Activated naive CD4-positive, alpha-beta T cell treated with anti-CD3 and anti-CD28 coated beads, Interleukin-2, amount 50 U/mL, for 72 hours (primary cell): ENCODE measurements at places on chromosomes 3 and 15. TPM values are rescaled to one million over a fixed set of nuclear protein-coding genes. Genes with fewer than 3 reads are reported as not detected.

GRCh38 chr3:11297126-11297525, 24.9 kb downstream of the ATG7 start:
- DNase-seq: no peak

The BBS4 gene
- total RNA-seq: 27.6 TPM

The IMPG2 gene
- total RNA-seq: 0.09 TPM

The GOLGA6L4 gene
- total RNA-seq: 0.80 TPM

The ZMAT3 gene
- 11.1 TPM for total RNA-seq

DNA sequence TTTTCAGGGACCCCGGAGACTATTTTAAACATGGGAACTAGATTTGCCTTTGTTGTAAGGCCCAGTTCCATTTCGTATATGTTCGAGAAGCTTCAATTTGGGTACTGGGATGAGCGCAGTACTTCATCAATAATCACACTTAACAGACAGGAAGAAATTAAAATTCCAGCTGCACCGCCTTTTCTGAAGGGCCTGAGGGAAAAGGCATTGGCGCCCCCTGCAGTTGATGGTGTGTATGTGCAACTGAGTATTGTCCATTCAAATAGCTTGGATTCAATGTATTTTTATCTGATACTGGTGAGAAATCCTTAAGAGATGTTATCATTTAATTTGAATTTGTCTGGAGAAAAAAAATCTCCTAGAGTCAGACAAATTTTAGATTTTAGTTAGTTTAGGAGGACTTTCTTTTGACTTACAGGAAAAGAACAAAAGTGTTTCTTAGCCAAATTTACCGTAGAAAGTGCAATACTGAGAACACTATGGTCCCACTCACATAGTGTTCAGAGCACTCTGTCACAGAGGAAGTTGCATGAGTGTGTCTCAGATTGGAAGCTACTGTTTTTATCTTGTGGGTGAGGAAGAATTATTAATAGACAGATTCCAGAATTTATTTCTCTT, 5.4 kb upstream of the ALDH1A2 start:
- DNase-seq: no peak

- DNase-seq: no peak
Measured at GRCh38 chr3:194092881-194093301, 43.1 kb upstream of the HES1 start.

GRCh38 chr3:38374221-38374620, 27.6 kb downstream of the XYLB start:
- peak; percentile 60 for DNase-seq

DNA sequence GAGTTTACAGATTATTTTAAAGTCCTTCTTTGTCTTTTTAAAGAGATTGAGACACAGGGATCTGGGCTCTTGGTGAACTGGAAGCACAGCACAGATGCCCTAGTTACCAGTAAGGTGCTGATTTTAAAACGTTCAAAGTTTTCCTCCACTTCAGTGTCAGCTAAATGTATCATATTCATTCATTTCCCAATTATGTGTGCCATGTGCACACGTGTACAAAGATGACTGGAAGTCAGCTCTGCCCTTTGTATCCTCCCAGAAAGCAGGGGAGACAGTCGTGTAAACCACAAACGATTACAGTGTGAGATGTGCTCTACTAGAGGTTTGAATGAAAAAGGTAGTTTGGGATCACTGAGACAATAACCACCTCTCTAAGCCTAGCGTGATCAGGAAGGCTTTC, 730 bp downstream of the ZKSCAN7 start:
- no peak for DNase-seq

DNA sequence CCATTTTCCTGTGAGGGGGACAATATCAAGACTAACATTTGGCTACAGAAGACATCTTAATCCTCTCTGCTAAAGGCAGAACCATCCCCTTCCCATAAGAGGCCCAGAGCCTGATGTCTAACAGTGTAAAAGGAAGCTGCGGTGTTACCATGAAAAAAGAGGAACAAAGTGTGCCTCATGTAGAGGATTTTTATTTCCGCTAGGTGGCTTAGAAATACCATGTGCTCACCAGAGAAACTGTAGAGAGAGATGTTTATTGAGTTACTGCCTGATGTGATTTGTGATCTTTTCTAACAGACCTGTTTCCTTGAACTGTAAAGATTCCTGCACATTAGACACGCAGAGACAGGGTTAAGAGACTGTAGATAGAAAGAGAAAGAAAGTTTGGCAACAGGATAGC, 22.0 kb downstream of the OR5H15 start:
- DNase-seq: no peak

- DNase-seq: no peak
Measured at GRCh38 chr15:28018291-28019044, 80.6 kb downstream of the OCA2 start.

The CPA3 gene
- 0.16 TPM for total RNA-seq

DNA sequence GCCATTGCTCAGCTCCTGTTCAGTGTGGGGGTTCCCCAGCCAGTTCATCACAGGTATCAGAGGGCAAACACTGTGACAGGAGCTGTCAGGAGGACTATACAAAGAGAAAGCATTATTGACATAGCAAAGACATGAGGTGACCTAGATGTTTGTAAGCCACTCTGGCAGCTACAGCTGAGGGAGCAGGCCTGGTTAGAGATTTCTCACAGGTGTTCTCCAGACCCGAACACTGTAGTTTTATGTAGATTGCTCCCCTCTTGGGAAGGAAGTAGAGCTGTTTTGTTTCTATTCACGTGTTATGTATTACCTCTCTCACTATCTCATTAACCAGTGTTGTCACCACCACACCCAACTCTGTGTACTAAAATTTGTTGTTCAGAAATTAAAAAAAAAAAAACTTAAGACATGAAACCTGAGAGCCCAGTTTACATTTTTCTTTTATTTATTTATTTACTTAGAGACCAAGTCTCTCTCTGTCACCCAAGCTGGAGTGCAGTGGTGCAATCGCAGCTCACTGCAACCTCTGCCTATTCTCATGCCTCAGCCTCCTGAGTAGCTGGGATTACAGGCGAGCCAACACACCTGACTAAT, 123.7 kb downstream of the RBPMS2 start:
- peak; percentile 26 for DNase-seq

The PPP1R14D gene
- not detected for total RNA-seq

GRCh38 chr3:159555205-159555604, 433.4 kb upstream of the IL12A start:
- DNase-seq: no peak

GRCh38 chr3:129016356-129016719, 15.2 kb downstream of the EFCC1 start:
- peak; percentile 51 for DNase-seq

The ANKDD1A gene
- total RNA-seq: 3.8 TPM

DNA sequence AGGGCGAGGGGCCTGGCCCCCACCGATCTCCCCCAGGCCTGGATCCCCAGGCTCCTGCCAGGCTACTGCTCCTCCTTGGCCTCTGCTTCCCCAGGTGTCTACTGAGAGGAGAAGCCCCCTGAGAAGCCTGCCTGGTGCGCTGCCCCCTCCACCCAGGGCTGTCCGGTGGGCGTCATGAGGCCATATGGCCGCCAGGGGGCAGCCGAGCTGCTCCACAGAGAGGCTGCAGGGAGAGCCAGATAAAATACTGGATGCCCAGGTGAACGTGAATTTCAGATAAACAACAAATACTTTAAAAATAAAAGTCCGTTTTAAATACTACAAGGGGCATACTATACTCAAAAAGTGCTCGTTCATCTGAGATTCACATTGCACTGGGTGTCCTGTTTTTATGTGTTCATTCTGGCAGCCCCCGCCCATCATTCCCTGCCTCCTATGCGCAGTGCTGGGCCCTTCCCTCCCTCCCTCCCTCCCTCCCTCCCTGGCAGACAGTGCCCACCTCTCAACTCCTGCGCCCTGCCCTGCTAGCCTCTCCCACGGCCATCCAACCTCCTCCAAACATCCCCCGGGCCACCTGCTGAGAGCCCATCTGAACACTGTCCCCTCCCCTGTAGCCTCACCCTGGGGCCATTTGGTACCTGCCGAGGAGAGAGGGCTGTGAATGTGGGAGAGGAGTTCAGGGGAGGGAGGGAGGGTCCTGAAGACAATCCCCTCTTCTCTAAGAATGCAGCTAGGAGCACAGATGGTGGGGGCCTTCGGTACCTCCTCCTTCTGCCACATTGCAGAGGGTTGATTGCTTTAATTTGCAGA, 29.6 kb downstream of the PSTPIP1 start:
- peak; percentile 59 for DNase-seq

- DNase-seq: peak; percentile 75
Measured at GRCh38 chr3:32175607-32176197, 62.8 kb upstream of the CMTM8 start.

The ANKRD34C gene
- not detected for total RNA-seq

The MUC20 gene
- 2.2 TPM for total RNA-seq

DNA sequence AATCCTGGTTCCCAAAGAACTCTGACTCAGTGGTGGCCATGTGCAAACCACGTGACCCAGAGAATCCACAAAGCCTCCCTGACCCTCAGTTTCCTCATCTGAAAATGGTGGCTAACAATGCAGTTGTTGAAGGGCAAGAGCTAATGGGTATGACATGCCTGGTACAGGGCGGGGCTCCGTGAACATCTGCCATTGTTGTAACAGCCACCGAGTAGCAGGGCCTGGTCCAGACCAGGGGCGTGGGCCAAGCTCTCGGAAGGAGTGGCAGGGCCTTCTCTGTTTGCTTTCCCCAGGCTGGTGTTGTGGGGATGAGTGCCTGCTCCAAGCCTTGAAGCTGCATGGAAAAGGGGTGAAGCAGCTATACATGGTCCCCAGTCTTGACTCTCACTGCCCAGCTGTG, 13.4 kb downstream of the MAPKAPK3 start:
- DNase-seq: no peak

The PLS1 gene
- total RNA-seq: 8.1 TPM

The PLSCR5 gene
- not detected for total RNA-seq

- DNase-seq: no peak
Measured at GRCh38 chr3:142273501-142273900, 48.1 kb upstream of the GK5 start.

GRCh38 chr3:87997966-87998365, 60.8 kb downstream of the CGGBP1 start:
- DNase-seq: no peak

The MED12L gene
- 1.5 TPM for total RNA-seq

GRCh38 chr3:12948371-12948770, 107.0 kb upstream of the RPL32 start:
- DNase-seq: no peak

GRCh38 chr3:152321200-152321954, 52.6 kb downstream of the MBNL1 start:
- DNase-seq: no peak

The ACOX2 gene
- total RNA-seq: not detected

The ARHGEF26 gene
- total RNA-seq: not detected

- DNase-seq: no peak
Measured at GRCh38 chr15:82571722-82572222, 31.5 kb upstream of the RPS17 start.

The ADPRH gene
- total RNA-seq: 3.4 TPM

The TNFAIP8L3 gene
- total RNA-seq: 0.18 TPM

GRCh38 chr3:37287776-37288175, 113.4 kb upstream of the LRRFIP2 start:
- DNase-seq: no peak

DNA sequence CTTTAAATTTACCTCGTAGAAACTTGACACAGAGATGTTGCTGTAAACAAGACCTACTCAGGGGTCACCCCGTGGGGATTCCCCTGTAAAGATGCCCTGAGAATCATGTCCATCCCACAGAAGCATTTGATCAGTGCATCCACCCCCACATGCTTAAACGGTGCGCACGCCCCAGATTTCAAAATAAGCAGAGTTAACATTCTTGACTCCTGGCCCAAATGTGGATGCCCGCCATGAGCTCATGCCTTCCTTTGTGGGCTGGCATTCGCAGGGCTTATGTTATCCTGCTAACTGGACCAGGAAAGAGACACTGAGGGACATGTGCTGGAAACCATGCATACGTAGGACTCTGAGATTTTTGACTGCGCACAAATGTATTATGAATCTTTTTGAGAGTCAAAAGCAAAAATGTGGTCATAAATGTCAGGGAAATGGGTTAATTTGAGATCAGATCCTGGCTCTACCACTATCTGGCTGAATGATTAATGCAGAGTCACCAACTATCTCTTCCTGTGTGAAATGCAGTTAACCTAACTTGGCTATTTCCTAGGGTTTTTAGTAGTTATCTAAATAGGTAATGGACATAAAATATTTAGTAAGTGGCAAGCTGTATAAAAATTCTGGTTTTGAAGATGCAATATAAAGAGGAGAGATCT, 9.1 kb upstream of the TP63 start:
- no peak for DNase-seq

GRCh38 chr3:52874160-52874701, 23.1 kb downstream of the STIMATE start:
- DNase-seq: no peak

The SYNPR gene
- total RNA-seq: not detected

The ITIH1 gene
- not detected for total RNA-seq

DNA sequence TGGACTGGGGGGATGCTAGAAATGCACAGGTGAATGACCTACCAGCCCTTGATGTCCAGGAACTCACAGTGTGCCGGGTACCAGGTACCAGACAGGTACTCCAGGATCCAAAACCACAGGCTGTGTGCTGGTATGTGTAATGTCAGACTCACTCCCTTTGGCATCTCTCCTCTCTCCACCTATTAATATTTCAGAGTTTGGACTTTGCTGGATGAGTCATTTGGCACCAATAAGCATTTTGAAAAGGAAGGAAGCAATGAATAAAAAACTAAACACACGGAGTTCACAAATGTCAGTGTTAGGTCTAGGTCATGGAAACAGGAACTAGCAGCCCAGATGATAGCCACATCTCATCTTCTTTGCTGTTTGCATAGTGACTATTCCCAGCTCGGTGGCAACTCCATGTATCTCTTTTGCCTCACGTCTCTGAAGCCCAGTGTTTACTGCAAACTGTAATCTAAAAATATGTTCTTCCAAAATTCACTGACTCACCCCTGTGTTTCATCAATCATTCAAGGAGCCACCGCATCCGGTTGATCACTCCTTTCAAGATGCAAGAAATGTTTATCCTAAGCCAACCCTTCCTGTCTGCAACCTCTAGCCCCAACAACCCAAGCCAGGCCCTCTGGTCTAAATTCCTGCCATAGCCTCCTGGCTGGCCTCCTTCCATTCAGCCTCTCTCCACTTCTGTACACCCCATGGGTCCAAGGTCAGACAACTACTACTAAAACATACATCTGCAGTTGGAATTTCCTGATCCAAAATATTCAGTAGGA, 8.4 kb downstream of the ITGB5 start:
- DNase-seq: no peak

DNA sequence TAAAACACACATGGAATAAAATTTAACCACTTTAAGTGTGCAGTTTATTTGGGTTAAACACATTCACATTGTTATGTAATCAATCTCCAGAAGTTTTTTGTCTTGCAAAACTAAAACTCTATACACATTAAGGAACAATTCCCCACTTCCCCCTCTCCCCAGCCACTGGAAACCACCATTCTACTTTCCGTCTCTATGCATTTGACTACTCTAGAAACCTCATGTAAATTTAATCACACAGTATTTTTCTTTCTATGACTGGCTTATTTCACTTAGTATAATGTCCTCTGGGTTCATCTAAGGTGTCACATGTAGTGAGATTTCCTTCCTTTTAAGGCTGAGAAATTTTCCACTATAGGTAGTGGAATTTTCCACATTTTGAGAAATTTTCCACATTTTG, 568.7 kb upstream of the UBE2E2 start:
- DNase-seq: no peak

GRCh38 chr15:35720019-35720418, 174.1 kb upstream of the DPH6 start:
- no peak for DNase-seq
